ENCODE measurements at places on chromosomes 2 and 18.

DNA sequence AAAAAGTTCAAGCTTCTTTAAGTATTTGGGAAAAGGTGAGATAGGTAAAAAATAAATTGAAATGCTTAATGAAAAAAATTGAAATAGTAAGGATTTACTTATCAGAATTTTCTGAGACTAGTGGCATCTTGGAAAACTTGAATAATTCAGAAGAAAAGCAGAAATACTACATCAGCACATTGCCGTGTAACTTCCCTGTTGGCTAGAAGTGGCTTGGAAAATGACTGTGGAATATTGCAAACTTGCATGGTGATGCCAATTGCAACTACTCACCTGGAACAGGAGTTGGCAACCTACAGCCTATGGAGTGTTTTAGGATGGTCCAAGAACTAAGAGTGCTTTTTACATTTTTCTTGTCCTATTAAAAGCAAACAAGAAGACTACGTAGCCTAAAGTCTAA lies 603.5 kb upstream of the VRK2 start:
- no peak for DNase-seq

- DNase-seq = no peak
Observed at GRCh38 chr18:54159906-54160305, 64.6 kb downstream of the MBD2 start.

DNA sequence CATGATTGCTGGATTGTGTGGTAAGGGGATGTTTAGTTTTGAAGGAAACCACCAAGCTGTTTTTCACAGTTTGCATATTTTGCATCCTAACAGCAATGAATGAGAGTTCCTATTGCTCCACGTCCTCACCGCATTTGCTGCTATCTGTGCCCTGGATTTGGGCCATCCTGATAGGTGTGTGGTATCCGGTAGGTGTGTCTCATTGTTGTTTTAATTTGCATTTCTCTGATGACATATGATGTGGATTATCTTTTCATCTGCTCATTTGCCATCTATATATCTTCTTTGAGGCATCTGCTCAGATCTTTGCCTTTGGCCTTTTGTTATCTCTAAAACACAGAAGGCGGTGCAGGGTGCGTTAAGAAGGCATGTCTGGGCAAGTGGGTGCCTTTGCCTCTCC lies 73.3 kb downstream of the LONRF2 start:
- DNase-seq = no peak

DNA sequence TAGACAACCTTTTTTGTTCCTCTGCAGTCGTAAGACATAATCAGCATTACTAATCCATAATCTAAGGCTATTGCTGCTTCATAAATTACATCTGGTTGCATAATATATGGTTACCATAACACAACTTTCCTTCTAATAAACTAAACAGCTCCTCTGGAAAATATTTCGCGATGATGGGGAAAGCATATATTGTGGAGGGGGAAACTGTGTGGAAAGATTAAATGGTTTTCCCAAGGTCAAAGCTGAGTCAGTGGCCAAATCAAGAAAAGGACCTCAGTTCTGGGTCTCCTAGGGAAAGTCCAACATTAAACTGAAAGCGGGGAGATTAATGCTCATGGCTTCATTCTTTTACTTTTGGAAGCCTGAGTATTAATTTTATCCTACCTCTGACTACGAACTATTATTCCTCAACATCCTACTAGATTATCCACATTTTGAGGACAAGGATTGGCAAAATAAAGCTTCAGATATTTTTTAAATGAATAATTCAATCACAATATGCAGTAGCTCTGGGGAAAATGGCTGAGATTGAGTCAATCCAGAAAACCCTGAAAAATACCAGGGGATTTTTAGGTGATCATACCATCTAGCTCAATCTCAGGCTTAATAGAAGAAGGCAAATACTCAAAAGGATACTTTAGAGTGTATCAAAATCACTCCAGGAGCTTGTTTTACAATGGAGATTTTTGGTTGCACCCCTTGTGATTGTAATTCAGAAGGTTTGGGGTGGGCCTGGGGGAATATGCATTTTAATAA lies 33.8 kb upstream of the STK17B start:
- DNase-seq = no peak

GRCh38 chr2:134642938-134643337 lies 75.9 kb downstream of the TMEM163 start:
- no peak for DNase-seq

DNA sequence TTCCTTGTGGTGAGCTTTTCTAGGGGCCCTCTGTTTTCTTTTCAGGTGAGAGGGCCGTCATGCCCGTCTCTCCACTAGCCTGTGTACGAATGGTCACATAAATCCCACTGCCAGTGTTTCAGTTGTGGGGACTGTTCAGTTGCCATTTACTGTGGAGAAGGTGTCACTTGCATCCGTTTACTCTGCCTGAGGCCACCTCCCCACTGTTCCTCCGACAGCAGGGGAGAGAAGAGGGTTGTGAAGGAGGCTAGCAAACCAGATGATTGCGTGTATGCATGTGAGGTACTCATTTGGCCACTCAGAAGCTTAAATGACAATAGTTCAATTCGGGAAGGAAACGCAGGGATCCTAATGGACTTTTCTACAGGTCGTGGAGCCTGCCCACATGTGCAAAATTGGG lies 3.3 kb downstream of the MTCL1 start:
- no peak for DNase-seq

DNA sequence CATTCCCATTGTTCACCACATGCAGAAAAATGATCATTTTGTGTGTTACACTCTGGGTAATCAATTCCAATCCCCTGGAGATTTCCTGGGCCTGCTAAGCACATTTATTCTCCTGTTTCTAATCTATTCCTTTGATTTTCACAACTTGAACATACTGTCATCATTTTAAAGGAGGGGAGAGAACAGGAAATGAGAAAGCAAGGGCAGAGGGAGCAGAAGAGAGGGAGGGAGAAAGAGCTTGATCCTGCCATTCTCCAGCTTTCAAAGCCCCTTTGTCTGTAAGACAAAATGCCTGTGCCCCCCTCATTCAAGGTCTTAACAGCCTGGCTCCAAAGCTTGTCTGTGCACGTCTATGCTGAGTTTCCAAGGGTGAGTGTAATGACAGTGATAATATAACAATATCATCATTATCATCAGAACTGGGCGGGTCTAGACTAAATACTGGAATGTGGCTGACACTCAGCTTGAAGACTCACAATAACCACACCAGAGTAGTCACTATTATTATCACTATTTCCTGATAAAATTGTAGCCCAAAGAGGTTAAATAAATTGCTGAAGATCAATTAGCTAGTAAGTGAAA lies 164.4 kb upstream of the KLHL29 start:
- no peak for DNase-seq

- no peak for DNase-seq
Observed at GRCh38 chr2:151258121-151258520, 3.5 kb downstream of the RBM43 start.

GRCh38 chr2:126699716-126700581 lies 44.0 kb downstream of the GYPC start:
- DNase-seq = no peak

DNA sequence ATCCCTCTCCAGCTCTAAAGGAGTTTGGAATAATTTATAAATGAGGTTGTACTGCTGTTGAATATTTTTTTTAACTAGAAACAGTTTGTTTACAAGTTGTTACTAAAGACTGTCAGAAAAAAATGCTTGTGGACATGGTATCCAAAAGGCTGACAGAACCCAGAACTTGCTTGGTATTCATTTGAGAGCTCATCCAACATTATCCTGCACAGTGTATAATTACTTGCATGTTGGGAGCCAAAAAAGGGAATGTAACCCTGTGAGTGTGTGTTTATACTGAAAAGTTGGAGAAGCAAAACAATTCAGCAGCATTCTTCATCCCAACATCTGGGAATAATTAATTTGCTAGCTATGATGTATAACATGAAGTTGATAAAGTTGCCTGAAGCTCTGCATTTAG lies 42.1 kb upstream of the EHBP1 start:
- DNase-seq = no peak

GRCh38 chr18:78884502-78884901 lies 95.1 kb upstream of the SALL3 start:
- DNase-seq = no peak

- no peak for DNase-seq
Observed at GRCh38 chr18:79413025-79413424, 17.3 kb downstream of the NFATC1 start.

DNA sequence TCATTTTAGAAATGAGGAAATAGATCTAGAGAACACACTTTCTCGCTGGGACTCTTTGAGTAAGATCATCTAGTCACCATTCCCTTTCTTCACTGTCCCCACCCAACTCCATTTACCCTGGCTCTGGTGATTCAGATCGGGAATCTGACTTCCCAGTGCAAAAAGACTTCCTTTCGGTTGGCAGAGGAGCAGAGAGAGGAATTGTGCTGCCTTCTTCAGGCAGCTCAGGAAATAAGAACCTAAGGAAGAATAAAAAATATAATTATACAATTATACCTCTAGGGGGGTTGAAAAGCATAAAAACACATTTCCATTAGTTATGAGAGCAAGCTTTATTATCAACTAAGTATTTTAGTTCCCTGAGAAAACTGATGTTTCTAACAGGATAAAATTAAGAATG lies 9.3 kb upstream of the MPP4 start:
- DNase-seq = no peak

GRCh38 chr2:1518331-1518803 lies 105.1 kb downstream of the TPO start:
- no peak for DNase-seq

DNA sequence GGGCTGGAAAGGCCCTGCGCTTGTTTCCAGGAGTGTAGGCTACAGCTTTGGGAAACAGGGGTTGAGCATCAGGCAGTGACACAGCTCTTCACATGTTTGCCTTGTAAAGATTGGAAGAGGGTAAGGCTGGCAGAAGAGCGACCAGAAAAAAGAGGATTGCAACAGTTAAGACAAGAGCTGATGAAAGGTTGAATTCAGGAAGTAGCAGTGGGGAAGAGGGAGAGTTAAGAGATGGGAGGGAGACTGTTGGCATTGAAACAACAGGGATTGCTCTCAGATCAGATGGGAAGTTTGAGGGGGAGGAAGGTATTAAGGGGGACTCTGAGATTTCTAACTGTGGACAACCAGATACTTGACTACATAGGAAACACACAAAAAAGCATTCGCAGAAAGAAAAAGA lies 96.9 kb downstream of the CTAGE1 start:
- no peak for DNase-seq

DNA sequence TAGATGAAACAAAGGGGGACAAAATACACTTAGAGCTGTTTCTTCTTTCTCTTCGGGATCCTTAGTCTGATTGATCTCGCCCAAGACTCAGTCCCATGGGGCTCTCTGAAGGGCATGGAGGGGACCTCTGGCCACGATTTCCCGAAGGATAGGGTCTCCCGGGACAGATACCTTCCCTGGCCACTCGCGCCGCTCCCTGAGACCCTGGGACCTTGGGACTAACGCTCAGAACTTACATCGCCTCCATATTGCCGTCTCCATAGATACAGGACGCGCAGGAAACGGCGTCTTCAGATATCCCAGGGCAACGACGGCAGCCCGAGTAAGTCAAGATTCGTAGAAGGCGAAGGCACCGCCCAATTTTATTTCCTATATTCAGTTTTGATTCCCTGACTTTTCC lies at the start of gene CFAP65:
CFAP65 (minus strand) TSS at position 265 of the 400 bp plus-strand sequence. CDS start 2,468 bp downstream, outside the sequence.
- DNase-seq = no peak
